ENCODE measurements at places on chromosomes 2 and 18.

DNA sequence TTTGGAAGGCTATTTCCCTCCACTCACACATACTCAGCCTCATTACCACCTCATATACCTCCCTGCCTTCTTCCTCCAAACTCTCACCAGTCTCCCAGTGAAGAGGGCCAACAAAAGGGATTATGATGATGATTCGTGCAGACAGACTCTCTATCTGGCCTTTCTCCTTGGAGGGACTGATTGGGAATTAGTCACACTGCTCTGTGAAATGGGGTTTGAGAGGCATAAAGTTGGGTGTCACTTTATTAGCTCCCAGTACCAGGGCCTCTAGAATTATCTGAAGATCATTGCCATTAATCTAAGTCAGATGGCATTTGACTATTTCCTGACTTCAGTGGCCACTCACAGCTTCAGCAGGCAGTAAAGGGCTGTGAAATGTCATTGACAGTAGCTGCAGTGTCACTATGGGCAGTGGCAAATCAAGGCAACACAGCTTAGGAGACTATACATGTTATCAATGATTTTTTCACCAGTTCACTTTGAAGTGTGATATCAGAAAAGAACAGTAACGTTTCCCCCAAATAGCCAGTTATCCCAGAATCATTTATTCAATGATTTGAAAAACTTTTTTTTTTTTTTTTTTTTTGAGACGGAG lies 17.4 kb downstream of the CNRIP1 start:
- no peak for DNase-seq

GRCh38 chr2:166297951-166298350 lies 77.8 kb downstream of the SCN9A start:
- DNase-seq: no peak

GRCh38 chr2:190197143-190197720 lies 122.4 kb downstream of the HIBCH start:
- DNase-seq: no peak

DNA sequence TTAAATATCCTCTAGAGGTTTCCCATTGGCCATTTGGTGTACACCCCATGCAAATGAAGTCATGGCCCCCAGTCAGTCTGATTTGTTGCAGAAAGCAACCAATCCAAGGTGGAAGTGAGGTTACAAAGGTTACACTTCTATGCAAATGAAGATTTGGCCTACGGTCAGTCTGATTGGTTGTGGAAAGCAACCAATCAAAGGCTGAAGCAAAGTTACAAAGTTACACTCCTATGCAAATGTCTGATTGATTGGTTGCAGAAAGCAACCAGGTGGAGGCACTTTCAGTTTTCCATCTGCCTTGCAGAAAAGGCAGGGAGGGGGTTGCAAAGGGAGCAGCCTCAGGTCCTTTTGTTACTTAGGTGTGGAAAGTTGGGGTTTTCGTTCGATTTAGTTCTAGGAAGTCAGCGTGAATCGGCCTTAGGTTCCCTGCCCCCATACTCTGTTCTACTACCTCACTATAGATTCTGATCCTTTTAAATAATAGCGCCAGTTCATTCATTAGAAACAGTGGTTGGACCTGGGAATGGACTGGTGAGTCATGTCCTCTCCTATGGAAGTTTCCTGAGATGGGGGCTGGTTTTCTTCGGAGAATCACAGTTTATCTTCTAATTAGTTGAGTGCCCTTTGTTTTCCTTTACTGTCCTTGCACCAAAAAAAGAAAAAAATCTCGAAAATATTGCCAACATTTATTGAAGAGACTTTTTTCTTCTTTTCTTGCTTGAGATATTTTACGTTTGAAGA lies 279.5 kb downstream of the AGAP1 start:
- DNase-seq: no peak

DNA sequence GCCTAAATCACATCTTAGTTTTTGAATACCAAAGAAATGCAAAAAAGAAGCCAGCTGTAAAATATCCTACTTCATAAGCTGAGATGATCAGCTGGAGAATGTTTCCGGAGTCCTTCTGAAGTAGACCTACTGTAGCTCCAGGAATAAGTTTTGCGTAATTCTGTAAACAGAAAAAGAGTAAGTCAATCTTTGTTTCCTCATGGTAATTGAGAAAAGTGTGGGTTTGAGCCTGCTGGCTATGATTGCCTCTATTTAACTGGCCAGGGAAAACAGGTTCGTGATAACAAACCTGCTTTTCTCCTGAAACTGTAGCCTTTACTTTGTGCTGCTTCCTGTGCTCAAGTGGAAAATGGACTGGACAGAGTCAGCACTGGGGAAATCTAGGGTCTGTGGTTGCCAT lies 58.2 kb downstream of the ITGB6 start:
- DNase-seq: no peak

GRCh38 chr18:26134107-26134506 lies 438 bp downstream of the PSMA8 start:
- DNase-seq: no peak
